MCF 10A (cell line): ENCODE measurements at places on chromosomes 5 and 9. TPM values are rescaled to one million over a fixed set of nuclear protein-coding genes. Genes with fewer than 3 reads are reported as not detected.

The EQTN gene
- not detected in 2 replicates for total RNA-seq

The MRPS2 gene
- total RNA-seq: 35.4 and 45.8 TPM in 2 replicates

The PCYOX1L gene
- 7.7 and 8.0 TPM in 2 replicates for total RNA-seq

The CDX1 gene
- not detected in 2 replicates for total RNA-seq

The PDCD1LG2 gene
- 1.8 and 3.2 TPM in 2 replicates for total RNA-seq

The SLC34A1 gene
- not detected in 2 replicates for total RNA-seq

The SH2D3C gene
- not detected in 2 replicates for total RNA-seq

The PRLR gene
- total RNA-seq: 0.16 and 0.44 TPM in 2 replicates

The MLLT3 gene
- total RNA-seq: 0.66 and 1.2 TPM in 2 replicates

The ARSK gene
- 3.6 and 5.4 TPM in 2 replicates for total RNA-seq

The CDC25C gene
- 10.8 and 12.2 TPM in 2 replicates for total RNA-seq

The PPP3R2 gene
- not detected in 2 replicates for total RNA-seq

The CDKN2B-AS1 gene
- total RNA-seq: not detected in 2 replicates

The KCNV2 gene
- not detected in 2 replicates for total RNA-seq

The UBTD2 gene
- 23.3 and 24.1 TPM in 2 replicates for total RNA-seq

The IL5 gene
- not detected in 2 replicates for total RNA-seq

The SEPTIN8 gene
- total RNA-seq: 34.8 and 53.1 TPM in 2 replicates

The ELOVL7 gene
- total RNA-seq: 10.3 and 14.3 TPM in 2 replicates

The TEX48 gene
- total RNA-seq: not detected in 2 replicates

The ADRA1B gene
- total RNA-seq: 0.14 TPM in 1 of 2 replicates, not detected in the other

The STPG3 gene
- not detected in 2 replicates for total RNA-seq

The C8G gene
- total RNA-seq: 1.0 and 1.1 TPM in 2 replicates

The IRX1 gene
- 13.8 and 15.5 TPM in 2 replicates for total RNA-seq

The IFNA8 gene
- not detected in 2 replicates for total RNA-seq

The NOL6 gene
- 37.2 and 48.6 TPM in 2 replicates for total RNA-seq

The SHISAL2B gene
- not detected in 2 replicates for total RNA-seq

The IL9 gene
- not detected in 2 replicates for total RNA-seq

The NOXA1 gene
- total RNA-seq: 8.2 and 8.9 TPM in 2 replicates

The SPATA31D4 gene
- total RNA-seq: not detected in 2 replicates

The CCDC152 gene
- total RNA-seq: not detected in 2 replicates

The GARIN3 gene
- total RNA-seq: not detected in 2 replicates
